ENCODE measurements at places on chromosomes 11 and 22. TPM values are rescaled to one million over a fixed set of nuclear protein-coding genes. Genes with fewer than 3 reads are reported as not detected.

DNA sequence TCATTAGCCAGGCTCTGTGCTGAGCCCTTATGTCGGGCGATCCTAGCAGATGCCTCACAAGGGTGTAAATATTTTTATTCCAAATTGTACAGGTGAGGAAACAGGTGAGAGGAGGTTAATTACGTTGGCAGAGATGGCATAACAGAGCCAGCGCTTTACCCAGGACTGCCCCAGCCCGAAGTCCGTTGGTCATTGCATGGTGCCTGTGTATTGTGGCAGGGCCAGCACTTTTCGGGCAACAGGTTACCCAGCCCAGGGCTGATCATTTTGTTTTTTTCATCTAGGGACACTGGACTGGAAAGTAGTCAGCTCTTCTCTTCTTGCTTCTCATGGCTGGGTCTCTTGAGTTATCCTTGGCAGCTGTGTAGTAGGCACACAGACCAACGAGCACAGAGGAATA, 202.2 kb upstream of the NAV2 start:
- no peak for DNase-seq

DNA sequence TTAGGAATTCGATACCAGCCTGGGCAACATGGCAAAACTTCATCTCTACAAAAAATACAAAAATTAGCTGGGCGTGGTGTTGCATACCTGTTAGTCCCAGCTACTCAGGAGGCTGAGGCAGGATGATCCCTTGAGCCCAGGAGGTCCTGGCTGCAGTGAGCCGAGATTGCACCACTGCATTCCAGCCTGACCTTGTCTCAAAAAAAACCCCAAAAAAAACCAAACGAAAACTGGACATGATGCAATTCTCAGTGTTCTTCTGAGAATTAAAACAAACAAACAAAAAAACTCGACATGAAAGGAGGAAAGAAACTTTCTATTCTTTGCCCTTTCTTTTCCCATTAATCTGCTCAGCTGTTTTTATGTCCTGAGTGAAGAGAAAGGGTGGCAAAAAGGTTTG, 7.4 kb downstream of the MED17 start:
- DNase-seq, result no peak

GRCh38 chr11:118000850-118001228, 14.6 kb downstream of the IL10RA start:
- DNase-seq, result no peak

The PDGFD gene
- total RNA-seq, result 3.4 TPM

DNA sequence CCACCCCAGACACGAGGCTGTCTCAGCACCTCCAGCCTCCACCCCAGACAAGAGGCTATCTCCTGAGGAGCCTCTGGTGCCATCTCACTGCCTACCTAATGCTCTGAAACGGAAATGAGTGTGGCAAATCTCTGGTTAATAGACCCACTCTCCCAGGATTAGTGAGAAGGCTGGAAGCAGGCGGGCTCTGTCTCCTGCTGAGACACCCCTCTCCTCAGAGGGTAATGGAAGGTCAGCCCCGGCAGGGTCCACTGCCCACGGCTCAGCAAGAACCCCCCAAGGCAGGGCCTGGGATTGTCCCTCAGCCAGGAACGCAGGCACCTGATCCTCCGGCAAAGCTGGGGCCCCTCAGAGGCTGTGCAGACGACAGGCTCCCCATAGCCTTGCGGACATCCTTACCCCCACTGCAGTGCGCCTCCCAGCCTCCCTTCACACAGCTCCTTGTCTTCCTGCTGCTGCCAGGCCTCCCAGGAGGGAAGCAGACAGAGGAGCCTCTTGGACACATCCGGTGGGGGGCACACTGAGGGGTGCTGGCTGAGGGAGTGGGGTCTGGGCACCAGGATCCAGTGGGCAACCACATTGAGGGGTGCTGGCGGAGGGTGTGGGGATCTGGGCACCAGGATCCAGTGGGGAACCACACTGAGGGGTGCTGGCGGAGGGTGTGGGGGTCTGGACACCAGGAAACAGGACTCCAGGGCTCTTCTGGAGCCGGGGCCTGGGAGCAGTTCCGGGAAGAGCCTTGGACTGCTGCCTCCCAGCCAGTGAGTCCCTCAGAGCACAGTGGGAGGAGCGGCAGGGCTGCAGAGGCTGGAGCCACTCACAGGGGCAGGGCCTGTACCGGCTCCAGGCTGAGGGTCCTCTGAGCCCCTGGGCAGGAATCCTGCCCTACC, 13.1 kb downstream of the CHID1 start:
- DNase-seq, result no peak

DNA sequence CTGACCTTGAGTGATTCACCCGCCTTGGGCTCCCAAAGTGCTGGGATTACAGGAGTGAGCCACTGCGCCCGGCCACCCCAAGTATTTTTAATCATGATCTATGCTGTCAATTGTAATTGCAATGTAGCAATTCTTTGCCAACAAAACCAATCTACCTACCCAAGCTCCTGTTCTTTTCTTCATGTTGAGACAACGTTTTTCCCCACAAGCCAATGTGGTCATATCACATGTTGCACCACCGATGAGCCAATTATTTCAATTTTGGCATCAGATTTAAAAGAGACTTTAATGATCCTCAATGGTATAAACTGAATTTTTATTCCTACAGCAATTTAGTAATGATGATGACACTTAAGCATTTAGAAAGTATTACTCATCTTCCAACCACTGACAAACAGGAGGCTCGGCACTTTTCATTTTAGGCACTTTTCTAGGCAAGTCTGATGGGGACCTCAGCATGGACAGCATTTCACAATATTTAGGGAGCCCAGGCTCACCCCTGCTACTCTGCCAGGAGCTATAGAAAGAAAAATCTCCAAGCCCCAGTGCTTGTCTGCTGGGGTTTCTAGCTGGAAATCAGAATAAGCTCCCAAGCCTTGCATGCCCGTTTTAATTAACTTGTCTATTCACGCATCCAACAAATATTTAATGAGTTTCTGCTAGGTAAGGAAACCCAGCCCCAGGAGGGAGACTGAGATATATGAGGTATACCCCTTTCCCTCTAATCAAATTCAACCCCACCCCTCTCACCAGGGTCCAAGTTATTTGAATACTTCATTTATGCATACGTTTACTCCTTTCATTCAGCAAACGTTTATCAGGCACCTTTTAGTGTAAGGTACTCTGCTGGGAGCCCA, 291.4 kb downstream of the ST3GAL4 start:
- DNase-seq, result no peak
